Myocyte (in vitro differentiated cells): ENCODE measurements at places on chromosomes 11 and 22. TPM values are rescaled to one million over a fixed set of nuclear protein-coding genes. Genes with fewer than 3 reads are reported as not detected.

The KCTD14 gene
- 0.35 and 1.2 TPM in 2 replicates for total RNA-seq

GRCh38 chr11:129319751-129320150 lies 55.9 kb upstream of the BARX2 start:
- no peak for DNase-seq

DNA sequence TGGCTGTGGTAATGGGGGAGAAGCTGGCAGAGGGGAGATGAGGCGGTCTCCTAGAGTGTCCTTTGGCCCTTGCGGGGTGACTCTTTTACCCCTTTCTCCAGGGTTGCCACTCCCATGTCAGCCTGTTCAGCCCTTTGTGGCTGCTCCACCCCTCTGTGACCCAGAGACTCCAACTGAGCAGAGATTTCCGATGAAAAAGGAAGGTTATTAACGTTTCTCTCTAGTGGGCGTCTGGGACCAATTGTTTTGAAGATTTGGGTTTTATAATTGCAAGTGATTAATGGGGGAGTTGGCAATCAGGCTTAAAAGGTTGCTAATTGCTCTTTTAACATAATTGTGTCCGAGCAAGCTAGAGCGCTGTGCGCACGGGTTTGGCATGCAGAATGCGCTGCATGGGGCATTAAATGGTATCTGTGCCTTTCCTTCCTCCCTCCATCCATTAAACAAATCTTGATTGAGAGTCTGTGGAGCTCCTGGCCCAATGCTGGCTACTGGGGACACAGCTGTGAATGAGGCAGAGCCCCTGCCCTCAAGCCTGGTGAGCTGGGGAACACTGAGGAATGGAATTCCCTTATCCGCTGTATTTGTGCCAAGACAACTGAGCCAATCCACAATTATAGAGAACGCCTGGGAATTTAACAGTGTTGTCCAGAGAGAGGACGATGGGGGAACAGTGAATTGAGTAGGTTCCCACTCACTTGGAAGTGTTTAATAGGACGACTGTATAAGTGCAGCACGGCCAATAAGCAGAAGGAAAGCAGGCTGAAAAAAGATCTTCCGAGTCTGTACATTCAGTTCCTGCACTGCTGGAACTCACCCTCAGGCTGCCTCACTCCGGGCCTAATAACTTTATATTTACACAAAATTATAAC lies 295.9 kb downstream of the MIAT start:
- DNase-seq = no peak

DNA sequence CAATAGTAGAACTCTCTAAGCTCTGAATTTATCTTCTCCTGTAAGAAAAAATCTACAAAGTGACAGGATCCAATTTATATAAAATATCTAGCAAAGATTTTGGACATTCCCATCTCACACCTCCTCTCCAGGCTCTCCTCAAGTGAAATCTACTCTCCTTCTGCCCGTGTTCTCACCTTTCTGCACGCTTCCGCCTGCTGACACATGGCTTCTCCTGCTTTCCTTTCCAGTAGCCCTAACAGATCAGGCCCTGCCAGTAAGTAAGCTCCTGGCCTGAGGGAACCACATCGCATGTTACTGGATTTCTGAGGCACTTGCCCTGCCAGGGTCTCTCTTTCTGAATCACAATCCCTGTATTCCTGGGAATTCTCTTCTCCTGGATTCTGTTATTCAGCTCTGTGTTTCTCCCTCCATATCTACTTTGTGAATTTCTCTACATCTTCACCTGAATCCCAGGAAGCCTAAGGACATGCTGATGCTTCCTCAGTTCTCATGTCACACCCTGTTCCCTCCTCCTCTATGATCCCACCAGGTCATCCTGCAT lies 53.3 kb upstream of the TOP3B start:
- DNase-seq = no peak

DNA sequence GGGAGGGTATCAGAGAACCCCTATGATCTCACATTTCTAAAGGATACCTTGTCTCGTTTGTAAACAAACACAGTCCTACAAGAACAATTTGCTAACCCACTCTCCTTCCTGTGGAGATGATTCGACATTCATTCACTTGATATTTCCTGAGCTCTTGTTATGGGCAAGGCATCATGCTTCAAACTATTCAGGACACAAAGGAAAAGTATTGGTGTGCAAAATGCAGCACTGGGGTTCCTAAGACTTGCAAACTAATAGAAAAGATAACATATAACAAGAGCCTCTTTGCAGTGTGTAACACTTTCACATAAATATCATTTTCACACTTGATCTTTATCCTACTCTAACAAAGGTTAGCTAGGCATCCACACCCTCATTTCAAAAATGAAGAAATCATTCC lies 211.5 kb upstream of the BLID start:
- no peak for DNase-seq

GRCh38 chr22:41003066-41003465 lies 51.9 kb downstream of the RBX1 start:
- DNase-seq = no peak
